ENCODE measurements at places on chromosomes 5 and 9. TPM values are rescaled to one million over a fixed set of nuclear protein-coding genes. Genes with fewer than 3 reads are reported as not detected.

Gene SPATA31A7
- total RNA-seq, result not detected

Gene SLC46A2
- 0.55 TPM for total RNA-seq

- no peak for DNase-seq
Measured at GRCh38 chr9:20307621-20308020, 314.7 kb downstream of the MLLT3 start.

DNA sequence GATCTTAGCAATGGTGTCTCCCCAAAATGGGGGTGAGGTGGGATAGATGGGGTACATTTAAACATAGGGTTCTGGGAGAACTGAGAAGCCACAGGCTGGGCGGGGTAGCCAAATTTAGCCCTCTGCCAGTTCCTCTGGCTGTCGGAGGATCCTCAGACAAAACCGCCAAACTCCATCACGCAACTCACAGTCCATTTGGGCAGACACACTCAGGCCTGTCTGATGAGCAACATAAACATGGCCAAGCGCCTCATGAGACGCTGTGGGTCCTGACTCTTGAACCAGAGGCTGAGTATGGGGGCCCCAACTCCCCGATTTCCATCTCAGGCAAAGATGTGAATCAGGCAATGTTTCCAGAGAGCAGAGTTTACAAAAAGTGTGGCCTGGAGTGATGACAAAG lies 162.3 kb downstream of the FGF18 start:
- no peak for DNase-seq

- DNase-seq, result peak; percentile 45
Measured at GRCh38 chr5:114477816-114478334, 116.0 kb downstream of the KCNN2 start.

Measured in adrenal gland (tissue), 19 donors.